CD8-positive, alpha-beta T cell (primary cell): ENCODE measurements at places on chromosomes 7 and 10.

- DNase-seq, result no peak
These were observed 79.3 kb upstream of the ARMC3 start for GRCh38 chr10:22848509-22848908.

- DNase-seq, result no peak
These were observed at the start of gene CPA4 for GRCh38 chr7:130292682-130293257. Gene CPA4, plus strand, starts transcription at chr7:130293161. Its CDS starts 20 bp downstream, at chr7:130293181.

DNA sequence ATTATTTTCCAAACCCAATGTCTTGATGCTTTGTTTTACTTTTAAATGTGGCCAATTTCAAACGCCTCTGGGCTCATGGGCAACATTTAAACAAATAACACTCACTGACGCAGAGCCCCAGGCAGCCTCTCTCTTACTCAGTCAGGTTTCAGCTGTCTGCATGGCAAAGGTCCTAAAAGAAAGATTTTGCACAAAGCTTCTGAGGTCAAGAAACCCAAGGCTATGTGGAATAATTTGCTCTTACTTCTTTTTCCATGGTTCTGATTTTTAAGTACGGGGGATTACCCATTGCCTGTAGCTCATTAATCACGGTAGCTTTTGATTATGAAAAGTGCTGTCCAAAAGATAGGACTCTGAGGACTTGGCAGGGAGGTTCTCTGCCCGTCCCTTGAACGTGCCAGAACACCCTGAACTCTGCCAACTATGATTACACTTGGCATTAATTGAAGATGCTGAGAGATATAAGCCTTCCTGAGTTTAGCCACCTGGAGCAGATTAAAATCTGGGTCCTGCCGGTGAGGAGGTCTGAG, 14.1 kb upstream of the MSRB2 start:
- no peak for DNase-seq

DNA sequence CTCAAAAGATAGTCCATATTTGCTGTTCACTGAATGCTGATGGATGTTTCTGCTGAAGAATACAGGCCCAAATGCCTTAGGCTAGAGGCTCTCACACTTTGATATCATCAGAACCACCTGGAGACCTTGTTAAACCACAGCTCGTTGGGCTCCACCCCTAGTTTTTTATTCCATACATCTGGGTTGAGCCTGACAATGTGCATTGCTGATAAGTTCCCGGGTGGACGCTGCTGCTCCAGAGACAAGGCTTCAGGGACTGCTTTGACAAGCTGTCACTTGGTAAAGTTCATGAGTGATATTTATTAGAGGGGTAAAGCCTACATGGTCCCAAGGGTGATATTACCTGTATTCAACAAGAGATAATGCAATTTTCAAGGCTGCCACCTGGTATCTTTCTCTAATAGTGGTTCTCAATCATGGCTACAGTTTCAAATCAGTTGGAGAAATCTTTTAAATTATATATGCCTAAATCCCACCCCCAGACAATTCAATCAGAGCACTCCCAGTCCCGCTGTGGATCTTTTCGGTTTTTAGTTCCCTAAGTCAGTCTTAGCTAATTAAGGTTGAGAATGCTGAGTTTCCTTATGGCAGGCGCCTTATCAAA, 107.1 kb upstream of the GSDME start:
- no peak for DNase-seq

- DNase-seq, result no peak
These were observed 134.7 kb downstream of the DGKB start for GRCh38 chr7:14767716-14768425.
